ENCODE measurements at places on chromosomes 5 and 9. TPM values are rescaled to one million over a fixed set of nuclear protein-coding genes. Genes with fewer than 3 reads are reported as not detected.

The MCTP1 gene
- 5.9 TPM for total RNA-seq

The SNCAIP gene
- 3.3 TPM for total RNA-seq

The BRD8 gene
- total RNA-seq = 30.9 TPM

The SMIM33 gene
- not detected for total RNA-seq

The CER1 gene
- total RNA-seq = not detected

The EGFLAM gene
- 1.2 TPM for total RNA-seq

The SLC34A1 gene
- not detected for total RNA-seq

Data from bronchus fibroblast of lung (primary cell).